Activated naive CD4-positive, alpha-beta T cell treated with anti-CD3 and anti-CD28 coated beads, Interleukin-2, amount 10 ng/mL, durations not matched to agents 7 days and 5 days (primary cell): ENCODE measurements at places on chromosomes 7 and 10.

GRCh38 chr10:59299933-59300332, 62.4 kb downstream of the FAM13C start:
- H3K27ac ChIP-seq: no peak overlapping the region
- H3K27me3 ChIP-seq: no peaks in the 10 kb centered on the region
- H3K36me3 ChIP-seq: no peaks in the 10 kb centered on the region
- DNase-seq: no peak
- no peaks in the 10 kb centered on the region for H3K4me1 ChIP-seq

DNA sequence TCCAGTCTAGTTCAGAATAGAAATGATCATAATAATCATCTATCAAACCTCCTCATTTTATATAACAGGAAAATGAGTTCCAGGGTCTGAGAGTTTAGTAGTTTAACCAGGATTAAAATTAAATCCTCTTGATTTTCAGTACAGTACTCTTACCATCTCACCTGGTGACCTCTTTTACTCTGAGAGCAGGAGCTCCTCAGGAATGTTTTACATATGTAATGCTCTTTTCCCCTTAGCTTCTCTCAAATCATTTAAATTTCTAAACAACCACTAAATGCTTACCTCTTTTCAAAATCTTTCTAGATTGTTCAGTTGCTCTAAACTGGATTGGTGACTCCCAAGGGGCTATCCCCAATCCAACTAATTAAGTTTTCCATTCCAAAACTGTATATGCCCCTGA, 10.2 kb upstream of the PPP3CB start:
- peaks cover 28% of the 10 kb centered on the region for H3K36me3 ChIP-seq
- H3K4me1 ChIP-seq: peaks cover 11% of the 10 kb centered on the region
- no peaks in the 10 kb centered on the region for H3K27me3 ChIP-seq
- no peak for DNase-seq
- no peak overlapping the region for H3K4me3 ChIP-seq

DNA sequence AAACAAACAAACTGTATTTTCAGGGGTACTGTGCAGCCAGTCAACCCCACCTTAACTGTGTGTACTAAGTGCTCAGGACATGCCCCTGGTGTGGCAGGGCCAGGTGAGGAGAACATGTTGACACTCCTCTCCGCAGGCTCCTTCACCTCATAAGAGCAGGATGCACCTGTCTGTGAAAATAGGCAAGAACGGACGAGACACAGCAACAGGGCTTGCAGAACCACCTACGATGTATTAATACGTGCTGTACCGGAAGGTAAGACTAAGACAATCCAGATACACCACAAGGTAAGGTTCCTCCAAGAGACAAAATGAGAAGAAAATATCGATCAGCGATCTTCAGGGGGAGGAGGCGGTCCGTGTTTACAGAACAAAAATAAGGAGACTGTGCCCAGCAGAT, 65.8 kb upstream of the CAMK2B start:
- H3K4me3 ChIP-seq: no peak overlapping the region
- peaks cover 21% of the 10 kb centered on the region for H3K36me3 ChIP-seq
- no peak for DNase-seq
- H3K27me3 ChIP-seq: no peaks in the 10 kb centered on the region

DNA sequence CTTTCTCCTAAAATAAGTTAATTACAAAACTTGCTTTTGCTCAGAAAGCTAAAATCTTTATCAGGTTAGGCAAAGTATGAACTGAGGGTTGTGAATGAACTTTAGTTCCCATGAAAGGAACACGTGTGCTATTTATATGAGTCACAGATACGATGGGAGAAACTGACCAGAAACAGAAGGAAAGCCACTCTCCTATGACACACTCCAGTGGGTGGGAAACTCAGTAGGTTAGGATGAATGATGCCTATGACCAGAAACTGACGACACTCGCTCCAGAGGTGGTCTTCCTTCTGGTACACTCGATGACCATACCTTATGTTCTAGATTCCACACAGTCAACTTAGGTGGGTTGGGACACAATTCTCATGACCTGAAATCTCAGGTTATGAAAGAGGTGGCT, 215.7 kb upstream of the INHBA start:
- DNase-seq: no peak
- no peak overlapping the region for H3K27ac ChIP-seq
- H3K27me3 ChIP-seq: peaks cover 22% of the 10 kb centered on the region
- no peaks in the 10 kb centered on the region for H3K36me3 ChIP-seq
- no peaks in the 10 kb centered on the region for H3K4me1 ChIP-seq

- no peak overlapping the region for H3K27ac ChIP-seq
- no peaks in the 10 kb centered on the region for H3K36me3 ChIP-seq
- no peak overlapping the region for H3K4me3 ChIP-seq
Measured at GRCh38 chr7:15609287-15609686, 47.5 kb upstream of the AGMO start.

DNA sequence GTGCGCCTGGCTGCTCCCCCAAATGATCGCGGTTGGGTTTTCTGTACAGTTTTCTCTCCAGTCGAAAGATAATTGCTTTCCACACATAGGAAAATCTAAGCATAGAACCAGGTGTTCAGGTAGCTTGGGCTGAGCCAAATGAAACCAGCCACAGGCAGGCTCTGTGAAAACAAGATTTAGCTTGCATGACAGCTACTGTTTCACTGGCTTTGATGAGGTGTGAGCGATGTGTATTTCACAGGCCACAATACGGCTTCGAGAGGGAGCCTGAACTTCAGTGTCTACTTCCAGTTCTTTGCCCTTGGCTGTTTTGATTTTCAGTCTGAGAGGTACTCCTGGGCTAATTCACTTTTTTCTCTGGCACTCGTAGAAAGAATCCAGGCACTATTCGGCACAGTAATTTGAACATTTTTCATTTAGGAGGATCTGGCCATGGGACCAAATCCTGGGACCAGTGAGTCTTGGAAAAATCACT, 110.5 kb downstream of the JCAD start:
- DNase-seq: no peak
- no peaks in the 10 kb centered on the region for H3K36me3 ChIP-seq
- no peak overlapping the region for H3K27ac ChIP-seq
- no peaks in the 10 kb centered on the region for H3K27me3 ChIP-seq
- H3K4me1 ChIP-seq: no peaks in the 10 kb centered on the region

DNA sequence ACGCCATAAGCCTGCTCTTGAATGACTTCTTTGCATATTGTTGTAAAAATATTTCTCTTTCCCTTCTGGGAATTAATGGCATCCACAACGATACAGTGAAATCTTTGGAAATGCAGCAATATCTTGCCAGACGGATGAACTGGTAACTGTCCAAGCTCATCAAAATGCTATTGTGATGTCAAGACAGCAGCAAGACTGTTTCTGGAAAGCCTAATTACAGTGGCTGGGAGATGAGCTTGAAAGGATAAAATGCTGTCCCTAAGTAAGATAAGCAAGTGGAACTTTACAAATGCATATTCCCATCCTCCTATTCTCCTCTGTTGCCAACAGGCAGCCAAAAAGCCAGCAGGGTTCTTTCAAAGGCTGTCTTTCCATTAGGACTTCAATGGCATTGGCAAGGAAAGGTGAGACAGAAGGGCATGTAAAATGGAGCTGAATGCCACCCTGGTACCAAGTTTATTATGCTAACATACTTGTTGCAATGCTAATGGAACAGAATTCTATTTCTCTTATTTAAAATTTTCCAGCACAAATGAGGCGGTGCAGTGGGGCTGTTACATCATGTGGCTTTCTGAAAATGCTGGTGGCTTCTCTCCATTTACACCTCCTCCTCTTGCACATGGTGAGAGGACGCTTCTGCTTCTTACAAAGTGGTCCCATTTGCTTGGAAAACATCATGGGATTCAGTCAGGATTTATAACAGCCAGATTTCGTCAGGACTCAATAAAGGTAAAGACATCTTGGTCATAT, 178.3 kb upstream of the PTER start:
- no peak overlapping the region for H3K27ac ChIP-seq
- H3K4me1 ChIP-seq: no peaks in the 10 kb centered on the region
- no peak overlapping the region for H3K4me3 ChIP-seq
- H3K36me3 ChIP-seq: no peaks in the 10 kb centered on the region
- no peak for DNase-seq

- no peak overlapping the region for H3K27ac ChIP-seq
- peaks cover 16% of the 10 kb centered on the region for H3K27me3 ChIP-seq
- H3K4me1 ChIP-seq: no peaks in the 10 kb centered on the region
- no peaks in the 10 kb centered on the region for H3K36me3 ChIP-seq
Measured at GRCh38 chr7:144398291-144398690, 5.2 kb downstream of the NOBOX start.

DNA sequence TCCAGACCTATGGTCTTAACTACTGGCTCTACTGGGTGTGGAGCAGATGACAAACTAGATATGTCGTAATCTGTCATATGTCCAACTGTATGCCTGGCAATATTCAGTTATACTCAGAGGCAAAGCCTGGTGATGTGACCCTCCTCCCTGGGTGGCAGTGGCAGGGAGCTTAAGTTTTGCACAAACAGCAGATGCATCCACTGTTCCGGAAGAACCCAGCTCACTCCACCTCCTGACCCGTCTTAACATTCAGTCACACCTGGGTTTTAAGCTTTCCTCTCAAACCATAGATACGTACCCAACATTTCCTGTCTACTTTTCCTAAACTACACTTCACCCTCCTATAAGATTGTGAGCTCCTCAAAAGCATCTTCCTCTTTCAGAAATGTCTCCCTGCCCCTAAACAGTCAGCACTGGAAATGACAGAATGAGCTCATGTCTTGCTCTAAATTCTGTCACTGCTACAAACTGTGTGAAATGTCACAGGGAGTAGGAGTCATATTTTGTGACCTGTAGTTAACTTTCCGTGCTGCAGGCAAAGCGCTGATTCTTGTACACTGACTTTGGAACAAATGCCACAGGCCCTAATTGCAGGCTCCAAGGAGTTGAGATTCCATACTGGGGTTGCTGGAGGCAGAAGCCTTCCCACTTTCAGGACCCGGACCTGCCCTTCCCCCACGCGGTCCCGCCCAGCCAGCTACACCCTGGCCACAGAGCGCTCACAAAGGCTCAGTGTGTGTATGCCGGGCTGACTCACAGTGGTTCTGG, 23.9 kb downstream of the SCD start:
- peaks cover 9% of the 10 kb centered on the region for H3K36me3 ChIP-seq
- peak overlapping the region; percentile 45 for H3K4me3 ChIP-seq
- DNase-seq: peak; percentile 74
- no peaks in the 10 kb centered on the region for H3K27me3 ChIP-seq
- H3K4me1 ChIP-seq: peaks cover 49% of the 10 kb centered on the region
- H3K27ac ChIP-seq: no peak overlapping the region

DNA sequence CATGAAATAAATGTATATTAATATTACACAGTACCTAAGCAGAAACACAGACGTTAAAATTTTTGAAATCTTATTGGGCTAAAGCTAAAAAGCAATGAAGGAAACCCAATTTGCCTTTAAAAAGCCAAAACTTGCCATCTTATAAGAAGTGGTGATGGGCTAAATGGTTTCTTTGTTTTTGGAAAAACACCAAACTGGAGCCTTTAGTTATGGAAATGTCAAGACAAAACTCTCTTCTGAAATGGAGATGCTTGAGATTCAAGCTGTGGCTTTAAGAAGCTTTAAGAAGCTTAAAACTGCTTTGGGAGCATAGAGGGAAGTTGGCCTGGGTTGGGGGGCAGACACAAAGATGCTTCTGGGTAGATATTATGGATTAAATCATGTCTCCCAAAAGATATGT, 277.0 kb downstream of the GFRA1 start:
- no peak overlapping the region for H3K27ac ChIP-seq
- no peak overlapping the region for H3K4me3 ChIP-seq
- DNase-seq: no peak
- H3K27me3 ChIP-seq: no peaks in the 10 kb centered on the region

GRCh38 chr10:124339119-124340032, 79.3 kb downstream of the OAT start:
- no peaks in the 10 kb centered on the region for H3K36me3 ChIP-seq
- H3K4me3 ChIP-seq: no peak overlapping the region
- peaks cover 4% of the 10 kb centered on the region for H3K4me1 ChIP-seq
- no peak overlapping the region for H3K27ac ChIP-seq

GRCh38 chr7:135200821-135201331, 10.4 kb downstream of the WDR91 start:
- no peaks in the 10 kb centered on the region for H3K27me3 ChIP-seq
- H3K27ac ChIP-seq: no peak overlapping the region
- H3K36me3 ChIP-seq: peaks cover 30% of the 10 kb centered on the region
- peaks cover 15% of the 10 kb centered on the region for H3K4me1 ChIP-seq
- H3K4me3 ChIP-seq: no peak overlapping the region

DNA sequence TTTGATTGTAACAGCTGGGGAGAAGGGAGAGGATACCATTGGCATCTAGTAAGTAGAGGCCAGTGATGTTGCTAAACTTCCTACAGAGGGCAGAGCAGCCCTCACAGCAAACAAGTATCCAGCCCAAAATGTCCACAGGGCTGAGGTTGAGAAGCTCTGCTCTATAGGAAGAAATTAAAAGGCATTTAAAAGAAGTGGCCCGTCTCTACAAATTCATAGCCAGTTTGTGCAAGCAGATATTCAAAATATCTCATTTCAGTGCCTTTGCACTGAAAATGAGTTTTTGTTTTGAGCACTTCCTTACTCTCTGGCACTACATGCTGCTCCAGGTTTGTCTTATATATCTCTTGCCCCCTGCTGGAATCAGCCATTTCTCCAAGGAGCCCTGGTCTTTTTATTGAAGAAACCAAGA, 330.0 kb downstream of the BBS9 start:
- no peak overlapping the region for H3K27ac ChIP-seq
- DNase-seq: no peak
- no peak overlapping the region for H3K4me3 ChIP-seq
- no peaks in the 10 kb centered on the region for H3K27me3 ChIP-seq
- H3K4me1 ChIP-seq: no peaks in the 10 kb centered on the region

GRCh38 chr10:108782411-108782810, 1140.9 kb downstream of the XPNPEP1 start:
- no peak overlapping the region for H3K4me3 ChIP-seq
- no peak for DNase-seq
- no peaks in the 10 kb centered on the region for H3K36me3 ChIP-seq
- H3K27me3 ChIP-seq: no peaks in the 10 kb centered on the region
- H3K4me1 ChIP-seq: no peaks in the 10 kb centered on the region

DNA sequence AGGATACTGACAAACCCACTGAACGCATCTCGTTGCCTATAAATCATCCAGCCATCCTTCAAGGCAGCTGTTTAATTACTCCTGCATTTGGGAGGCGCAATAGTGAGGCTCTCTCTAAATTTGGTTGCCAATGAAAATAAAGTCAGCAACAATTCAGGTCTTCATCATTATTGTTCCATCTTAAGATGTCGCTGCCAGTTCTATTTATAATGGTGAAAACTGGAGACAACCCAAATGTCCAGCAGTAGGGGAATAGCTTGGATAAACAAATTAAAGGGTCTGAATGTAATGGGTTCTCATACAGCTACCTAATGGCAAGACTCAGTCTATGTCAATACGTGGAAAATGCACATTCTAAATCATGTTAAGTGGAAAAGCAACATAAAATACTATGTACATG, 120.1 kb upstream of the PLXNA4 start:
- H3K4me1 ChIP-seq: no peaks in the 10 kb centered on the region
- H3K27me3 ChIP-seq: peaks cover 8% of the 10 kb centered on the region
- DNase-seq: no peak

GRCh38 chr10:8498881-8499280, 444.4 kb downstream of the GATA3 start:
- no peaks in the 10 kb centered on the region for H3K36me3 ChIP-seq
- no peak overlapping the region for H3K27ac ChIP-seq
- no peak overlapping the region for H3K4me3 ChIP-seq
- no peak for DNase-seq
